ENCODE measurements at places on chromosomes 13 and 19.
A peak's percentile ranks its signal among the peaks of the same experiment; 100 is the strongest.

- DNase-seq = no peak
Measured at GRCh38 chr13:67437244-67437643, 207.1 kb upstream of the PCDH9 start.

DNA sequence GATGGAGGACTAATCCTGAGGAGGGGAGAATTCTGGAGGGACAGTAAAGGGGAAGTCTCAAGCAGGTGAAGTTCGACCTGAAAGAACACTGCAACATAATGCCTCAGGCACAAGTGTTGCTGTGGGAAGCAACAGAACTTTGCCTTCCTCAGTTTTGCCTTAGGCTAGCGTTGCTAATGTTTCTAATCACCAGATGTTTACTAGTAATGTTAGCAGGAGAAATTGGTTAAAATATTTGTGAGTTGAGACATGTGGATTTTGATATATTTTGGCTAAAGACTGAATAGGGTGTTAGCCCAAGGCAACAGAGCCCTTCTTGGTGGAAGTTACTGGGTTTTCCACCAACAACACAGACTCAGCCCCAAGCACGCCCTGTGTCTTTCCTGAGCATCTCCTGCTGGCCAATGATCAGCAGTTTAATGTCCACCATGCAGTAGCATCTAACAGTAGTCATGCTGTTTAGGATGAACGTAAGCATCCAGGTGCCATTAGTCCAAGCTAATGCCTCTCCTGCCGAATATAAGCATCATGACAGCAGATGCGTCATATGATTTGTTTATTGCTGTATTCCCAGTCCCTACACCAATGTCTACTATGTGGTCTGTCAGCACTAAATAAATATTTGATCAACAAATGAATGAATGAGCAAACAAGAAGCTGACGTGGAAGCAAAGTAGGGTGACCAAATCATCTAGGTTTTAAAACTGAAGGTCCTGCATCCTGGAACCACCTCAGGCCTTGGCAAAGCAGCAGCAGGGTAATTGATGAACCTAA, 511.9 kb upstream of the HTR2A start:
- DNase-seq = no peak

DNA sequence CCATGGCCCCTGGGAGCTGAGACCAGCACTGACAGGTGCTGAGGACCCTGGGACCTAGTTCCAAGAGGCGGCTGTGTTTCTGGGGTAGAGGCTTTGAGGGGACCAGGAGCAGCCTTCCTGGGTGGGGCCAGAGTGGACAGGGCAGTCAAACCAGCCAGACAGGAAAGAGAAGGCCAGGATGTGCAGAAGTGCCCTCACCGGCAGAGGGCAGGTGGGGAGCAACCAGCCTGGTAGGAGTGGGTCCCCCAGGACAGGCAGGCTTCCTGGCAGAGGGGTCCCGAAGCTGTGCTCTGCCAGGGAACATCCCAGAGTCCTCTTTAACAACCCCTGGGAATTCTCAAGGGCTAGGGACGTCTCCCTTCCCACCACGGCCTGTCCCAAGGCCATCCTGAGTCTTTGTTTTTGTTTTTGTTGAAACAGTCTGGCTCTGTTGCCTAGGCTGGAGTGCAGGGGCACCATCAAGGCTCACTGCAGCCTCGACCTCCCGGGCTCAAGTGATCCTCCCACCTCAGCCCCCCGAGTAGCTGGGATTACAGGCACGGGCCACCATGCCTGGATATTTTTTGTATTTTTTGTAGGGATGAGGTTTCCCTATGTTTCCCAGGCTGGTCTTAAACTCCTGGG, 3.0 kb upstream of the HIPK4 start:
- DNase-seq = no peak

DNA sequence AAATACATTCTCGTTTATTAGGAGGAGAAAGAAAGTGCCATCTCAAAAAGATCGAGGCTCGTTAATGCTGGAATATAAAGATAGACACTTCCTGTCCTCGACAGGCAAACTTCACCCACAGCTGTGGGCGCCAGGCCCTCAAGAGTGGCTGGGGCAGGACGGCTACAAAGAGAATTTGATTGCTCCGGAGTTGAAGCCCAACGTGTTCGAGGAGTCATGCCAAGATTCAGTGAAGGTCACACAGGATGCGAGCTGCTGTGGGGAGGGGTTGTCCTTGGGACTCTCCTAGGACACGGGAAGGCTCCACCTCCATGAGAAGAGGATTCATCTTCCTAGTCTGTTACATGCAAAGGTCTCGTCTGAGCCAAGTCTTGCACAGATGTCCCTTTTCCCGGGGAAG, 16.3 kb upstream of the PTPRS start:
- no peak for DNase-seq

DNA sequence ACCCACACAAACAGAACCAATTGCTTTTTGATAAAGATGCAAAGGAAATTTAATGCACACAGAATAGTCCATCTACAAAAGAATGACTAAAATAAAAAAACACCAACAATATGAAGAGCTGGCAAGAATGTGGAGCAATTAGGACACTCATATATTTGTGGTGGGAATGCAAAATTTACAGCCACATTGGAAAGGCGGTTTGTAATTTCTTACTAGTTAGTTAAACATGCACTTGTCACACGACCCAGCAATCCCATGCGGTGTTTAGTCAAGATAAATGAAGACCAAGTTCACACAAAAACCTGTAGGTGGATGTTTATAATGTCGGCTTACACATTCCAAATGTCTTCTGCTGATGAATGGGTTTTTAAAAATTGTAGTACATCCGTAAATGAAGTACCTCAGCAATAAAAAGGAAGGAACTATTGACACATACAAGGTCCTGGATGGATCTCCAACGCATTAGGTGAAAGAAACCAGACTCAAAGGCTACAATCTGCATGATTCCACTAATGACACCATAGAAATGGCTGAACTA, 5.2 kb downstream of the GRTP1 start:
- no peak for DNase-seq

- no peak for DNase-seq
Measured at GRCh38 chr19:294946-295686, 3.9 kb upstream of the PLPP2 start.

DNA sequence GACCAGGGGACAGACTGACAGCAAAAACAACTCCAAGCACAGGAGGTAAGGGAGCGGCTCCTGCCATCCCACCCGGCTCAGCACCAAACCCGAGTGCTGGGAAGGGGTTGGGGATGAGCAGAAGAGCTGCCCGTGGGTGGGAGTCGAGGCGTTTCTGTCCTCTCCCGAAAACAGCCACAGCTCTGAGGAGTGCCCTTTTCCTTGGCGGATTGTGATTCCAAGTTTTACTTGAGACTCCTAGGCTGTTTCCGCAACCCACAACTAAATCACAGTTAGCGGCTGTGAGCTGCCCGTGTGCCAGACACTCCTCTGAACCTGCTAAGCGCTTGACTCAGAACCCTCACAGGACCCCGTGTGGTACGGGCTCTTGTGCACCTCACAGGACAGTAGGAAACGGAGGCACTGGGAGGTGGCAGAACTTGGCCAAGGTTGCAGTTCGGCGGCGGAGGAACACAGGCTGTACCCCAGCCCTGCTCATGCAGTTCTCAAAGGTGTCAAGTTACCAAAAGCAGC, 21.4 kb downstream of the CFAP97D2 start:
- DNase-seq = no peak

GRCh38 chr19:4385291-4386040, 14.9 kb downstream of the SH3GL1 start:
- no peak for DNase-seq

DNA sequence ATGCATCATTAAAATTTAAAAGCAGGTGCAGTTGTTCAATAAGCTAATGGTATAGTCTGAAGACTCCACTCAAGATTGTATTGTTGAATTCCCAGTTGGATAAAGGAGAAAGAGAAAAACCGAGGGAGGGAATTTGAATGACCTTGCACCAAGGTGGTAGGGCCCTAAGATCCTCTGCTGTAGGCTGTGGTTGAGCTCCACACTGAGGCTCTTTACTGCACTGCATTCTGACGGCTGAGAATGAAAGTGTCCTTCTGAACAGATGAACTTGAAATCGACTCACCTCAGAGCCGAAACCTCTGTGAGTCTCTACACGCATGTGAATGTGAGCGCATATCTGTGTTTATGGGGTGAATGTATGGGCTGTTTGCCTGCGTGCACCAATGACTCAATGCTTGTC, 388.9 kb upstream of the DACH1 start:
- peak; percentile 30 for DNase-seq

GRCh38 chr13:95781016-95781415, 104.1 kb downstream of the DNAJC3 start:
- DNase-seq = no peak

DNA sequence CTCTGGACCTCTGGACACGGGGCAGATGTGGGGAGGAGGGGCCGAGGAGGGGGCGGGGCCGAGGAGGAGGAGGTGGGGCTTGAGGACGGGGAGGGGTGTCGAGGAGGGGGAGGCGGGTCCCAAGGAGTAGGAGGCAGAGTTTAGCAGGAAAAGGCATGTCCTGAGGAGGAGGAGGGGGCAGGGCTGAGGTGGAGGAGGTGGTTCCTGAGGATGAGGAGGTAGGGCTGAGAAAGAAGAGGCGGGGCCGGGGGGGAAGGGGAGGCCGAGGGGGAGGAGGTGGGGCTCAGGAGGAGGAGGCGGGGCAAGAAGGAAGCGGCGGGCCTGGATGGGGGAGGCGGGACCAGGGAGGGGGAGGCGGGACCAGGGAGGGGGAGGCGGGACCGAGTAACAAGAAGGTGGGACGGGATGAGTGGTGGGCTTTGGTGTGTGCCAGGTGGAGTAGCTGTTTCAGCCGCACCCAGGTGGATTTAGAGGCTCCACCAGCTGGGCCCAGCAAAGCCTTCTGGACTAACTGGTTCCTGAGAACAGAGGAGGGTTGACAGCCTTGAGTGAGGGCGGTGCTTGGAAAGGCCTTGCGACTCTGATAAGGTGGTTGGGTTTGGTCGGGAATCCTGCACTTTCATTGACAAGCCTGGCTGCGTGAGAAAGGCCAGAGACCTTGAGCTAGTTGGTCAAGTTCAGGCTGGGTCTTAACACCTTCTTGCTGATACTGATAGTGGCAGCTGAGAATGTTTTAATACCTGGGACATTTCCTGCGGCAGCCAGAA, 7.7 kb downstream of the TECR start:
- DNase-seq = no peak

DNA sequence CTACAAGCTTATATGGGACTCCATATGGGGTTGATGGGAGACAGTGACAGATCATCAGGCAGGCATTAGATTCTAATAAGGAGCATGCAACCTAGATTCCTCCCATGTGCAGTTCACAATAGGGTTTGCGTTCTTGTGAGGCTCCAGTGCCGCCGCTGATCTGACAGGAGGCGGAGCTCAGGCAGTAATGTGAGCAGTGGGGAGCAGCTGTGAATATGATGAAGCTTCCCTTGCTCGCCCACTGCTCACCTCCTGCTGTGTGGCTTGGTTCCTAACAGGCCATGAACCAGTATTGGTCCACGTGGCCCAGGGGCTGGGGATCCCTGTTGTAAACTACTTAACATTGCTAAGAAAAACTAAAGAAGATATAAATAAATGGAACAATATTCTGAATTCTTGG, 378.4 kb downstream of the KCNRG start:
- no peak for DNase-seq

GRCh38 chr19:46042252-46042883, 1.6 kb upstream of the IGFL4 start:
- no peak for DNase-seq

DNA sequence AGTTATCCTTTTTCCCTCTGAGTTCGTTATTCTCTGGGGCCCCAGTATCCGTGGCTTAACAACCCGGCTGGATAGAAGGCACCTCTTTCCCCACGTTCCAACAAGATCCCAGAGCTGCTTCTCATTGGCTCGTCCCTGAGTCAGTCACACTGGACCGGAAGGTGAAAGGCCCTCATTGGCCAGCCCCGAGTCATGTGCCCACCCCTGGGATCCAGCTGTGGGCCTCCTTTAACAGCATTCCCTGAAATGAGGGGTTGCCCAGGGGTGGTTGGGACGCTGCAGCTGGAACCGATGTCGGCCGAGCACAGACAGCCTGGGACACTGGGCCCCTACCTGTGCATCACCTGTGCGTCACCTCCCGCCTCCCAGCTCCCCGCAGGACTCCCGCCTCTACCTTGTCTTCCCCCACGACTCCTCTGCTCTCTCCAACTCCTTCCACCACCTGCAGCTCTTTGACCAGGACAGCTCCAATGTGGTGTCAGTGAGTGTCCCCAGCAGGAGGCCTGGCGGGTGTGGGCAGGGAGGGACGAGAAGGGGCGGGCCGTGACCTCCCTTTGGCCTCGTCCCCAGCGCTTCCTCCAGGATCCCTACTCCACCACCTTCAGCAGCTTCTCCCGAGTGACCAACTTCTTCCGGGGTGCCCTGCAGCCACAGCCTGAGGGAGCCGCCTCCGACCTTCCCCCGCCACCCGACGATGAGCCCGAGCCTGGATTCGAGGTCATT, 4.3 kb downstream of the TBC1D17 start:
- no peak for DNase-seq

DNA sequence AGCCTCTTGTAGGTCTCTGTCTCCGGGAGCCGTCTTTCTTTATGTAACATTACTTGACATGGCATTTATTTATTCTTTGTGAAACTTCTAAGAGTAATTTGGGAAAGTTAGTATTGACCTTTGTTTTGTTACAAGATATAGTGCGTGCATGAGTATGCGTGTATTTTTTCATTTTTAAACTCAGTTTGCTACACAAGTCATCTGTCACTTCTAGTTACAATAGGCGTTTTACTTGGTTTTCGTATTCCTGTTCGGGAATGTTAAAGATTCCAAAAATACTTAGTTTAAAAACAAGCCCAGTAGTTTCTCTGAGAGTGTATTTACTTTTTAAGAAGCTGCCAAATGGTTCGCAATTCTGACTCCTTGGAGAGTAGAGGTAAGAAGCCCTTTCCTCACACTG, 3.2 kb downstream of the PDS5B start:
- DNase-seq = no peak

GRCh38 chr13:74629985-74630384, 495.8 kb upstream of the KLF12 start:
- no peak for DNase-seq

- peak; percentile 90 for DNase-seq
Measured at GRCh38 chr19:36489118-36489919, at the start of gene ZNF566. Gene ZNF566, minus strand, starts transcription at chr19:36489561. Its CDS starts 13,004 bp downstream, at chr19:36476557.

- no peak for DNase-seq
Measured at GRCh38 chr13:91540158-91540736, 141.8 kb downstream of the GPC5 start.

DNA sequence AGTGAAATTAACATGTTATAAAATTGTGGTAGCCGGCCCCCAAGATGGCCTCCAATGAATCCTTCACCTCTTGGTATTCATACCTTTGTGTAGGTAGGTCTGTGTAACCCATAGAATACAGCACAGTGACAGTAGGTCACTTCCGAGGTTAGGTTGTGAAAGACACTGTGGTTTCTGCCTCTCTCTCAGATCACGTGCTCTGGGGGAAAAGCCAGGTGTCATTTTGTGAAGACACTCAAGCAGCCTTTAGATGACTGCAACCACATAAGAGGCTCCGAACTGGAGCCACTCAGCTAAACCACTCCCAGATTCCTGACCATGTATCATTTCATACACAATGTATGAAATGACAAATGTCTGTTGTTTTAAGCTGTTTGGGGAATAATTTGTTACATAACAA, 9.8 kb upstream of the USPL1 start:
- no peak for DNase-seq

GRCh38 chr13:110921209-110921608, 6.3 kb upstream of the ANKRD10 start:
- DNase-seq = no peak

- no peak for DNase-seq
Measured at GRCh38 chr19:11198769-11199424, 1.6 kb upstream of the KANK2 start.

GRCh38 chr13:56378566-56378965, 762.2 kb upstream of the PRR20A start:
- no peak for DNase-seq

- no peak for DNase-seq
Measured at GRCh38 chr19:5719274-5719960, 529 bp downstream of the LONP1 start.
